CD4-positive, alpha-beta T cell treated with Interleukin-17A for 1 hour (primary cell): ENCODE measurements at places on chromosomes 6 and 20.

DNA sequence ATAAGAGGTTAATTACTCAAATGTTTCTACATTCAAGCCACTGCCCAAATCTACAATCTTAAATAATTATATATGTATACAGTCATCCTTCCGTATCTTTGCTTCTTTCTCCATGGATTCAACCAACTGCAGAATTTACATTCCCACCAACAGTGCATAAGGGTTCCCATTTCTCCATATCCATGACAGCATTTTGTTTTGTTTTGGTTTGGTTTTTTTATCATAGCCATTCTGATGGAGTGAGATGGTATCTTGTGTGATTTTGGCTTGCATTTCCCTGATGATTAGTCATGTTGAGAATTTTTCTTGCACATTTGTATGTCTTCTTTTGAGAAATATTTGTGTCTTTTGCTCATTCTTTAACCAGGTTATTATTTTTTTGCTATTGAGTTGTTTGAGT, 198.5 kb downstream of the C6orf118 start:
- DNase-seq, result no peak

DNA sequence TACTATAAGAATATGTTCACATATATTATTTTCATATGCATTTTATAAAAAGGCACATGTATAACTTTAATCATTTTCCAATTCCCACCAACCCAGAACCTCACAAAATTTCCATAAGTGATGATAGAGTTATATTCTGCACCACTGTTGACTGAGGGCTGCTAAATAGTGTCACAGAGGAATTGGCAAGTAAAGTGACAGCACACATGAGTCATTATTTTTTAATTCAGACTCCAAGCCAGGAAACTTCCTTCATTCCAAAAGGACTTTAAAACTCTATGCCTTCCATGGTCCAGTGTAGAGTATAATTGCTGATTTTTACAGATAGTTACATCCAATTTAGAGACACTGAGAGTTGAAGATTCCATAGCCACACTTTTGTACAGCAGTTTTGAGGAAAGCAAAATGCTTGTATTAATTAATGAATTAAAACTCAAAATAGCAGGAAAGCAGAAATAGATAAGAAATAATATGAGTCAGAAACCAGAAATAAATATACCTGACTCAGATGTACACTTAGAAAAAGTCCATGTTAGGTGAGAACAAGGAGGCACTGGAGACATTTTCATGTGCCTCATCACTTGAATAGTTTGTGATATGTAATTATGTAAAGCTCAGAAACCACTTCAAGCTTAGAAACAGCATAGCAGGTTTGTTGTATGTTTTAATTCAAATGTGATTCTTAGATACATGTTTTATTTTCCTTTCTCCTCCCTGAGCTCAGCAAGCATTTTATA, 425.2 kb upstream of the OPRM1 start:
- no peak for DNase-seq

DNA sequence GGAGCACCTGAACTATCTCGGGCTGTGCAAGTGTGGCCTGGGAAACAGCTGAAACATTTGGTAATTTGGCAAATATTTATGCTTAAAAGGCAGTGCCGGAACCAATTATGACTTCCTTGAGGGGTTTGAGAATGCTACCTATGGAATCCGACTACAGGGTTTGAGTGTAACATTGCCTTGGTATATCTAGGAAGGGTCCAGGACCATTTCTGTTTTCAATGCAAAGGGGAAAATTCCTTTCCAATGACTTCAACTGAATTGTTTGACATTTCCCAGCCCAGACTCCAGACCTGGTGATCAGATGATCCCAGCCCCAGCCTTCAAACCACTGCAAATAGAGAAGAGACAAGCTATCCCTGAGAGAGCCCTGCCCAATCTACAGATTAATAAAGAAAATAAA, 4.6 kb upstream of the PPP1R3G start:
- DNase-seq, result no peak

DNA sequence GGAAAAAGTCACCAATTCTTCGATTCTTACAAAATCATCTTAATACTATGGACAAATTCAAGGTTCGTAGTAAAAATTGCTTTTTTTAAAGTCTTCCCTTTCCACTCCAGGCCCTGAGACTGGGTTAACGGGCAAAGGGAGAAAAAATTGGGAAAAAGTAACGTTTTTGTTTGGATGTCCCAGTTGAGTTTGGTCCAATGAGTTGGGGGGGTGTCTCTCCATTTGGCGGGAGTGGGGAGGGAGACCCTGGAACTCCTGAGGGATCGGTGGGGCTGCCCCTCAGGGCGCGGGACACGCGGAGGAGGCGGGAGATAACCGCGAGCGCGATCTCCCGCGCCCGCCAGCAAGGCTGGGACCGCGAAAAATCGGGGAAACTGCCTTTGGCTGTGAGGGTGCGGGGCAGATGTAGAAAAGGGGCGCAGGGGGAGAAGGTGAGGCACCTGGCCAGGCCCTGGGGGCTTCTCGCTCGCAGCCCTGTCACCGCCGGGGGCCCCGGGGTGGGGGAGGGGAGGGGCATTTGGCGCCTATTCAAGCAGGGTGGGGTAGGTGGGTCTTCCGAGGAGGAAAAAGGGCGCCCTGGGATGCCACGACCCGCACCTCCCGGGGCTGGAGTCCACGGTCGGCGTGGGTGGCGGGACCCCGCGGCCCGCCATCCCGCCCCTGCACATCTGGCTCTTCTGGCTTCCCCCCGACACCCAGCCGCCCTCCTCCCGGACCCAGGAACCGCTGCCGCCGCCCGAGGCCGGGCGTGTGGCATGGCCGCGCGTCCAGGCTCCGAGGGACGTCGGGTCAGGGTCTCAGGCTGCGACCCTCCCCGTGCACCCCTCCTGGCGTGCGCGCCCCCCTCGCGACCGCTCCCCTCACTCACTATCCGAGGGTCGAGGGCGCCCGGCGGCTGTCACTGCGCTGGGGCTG, 595 bp downstream of the FBXO5 start:
- DNase-seq, result no peak

DNA sequence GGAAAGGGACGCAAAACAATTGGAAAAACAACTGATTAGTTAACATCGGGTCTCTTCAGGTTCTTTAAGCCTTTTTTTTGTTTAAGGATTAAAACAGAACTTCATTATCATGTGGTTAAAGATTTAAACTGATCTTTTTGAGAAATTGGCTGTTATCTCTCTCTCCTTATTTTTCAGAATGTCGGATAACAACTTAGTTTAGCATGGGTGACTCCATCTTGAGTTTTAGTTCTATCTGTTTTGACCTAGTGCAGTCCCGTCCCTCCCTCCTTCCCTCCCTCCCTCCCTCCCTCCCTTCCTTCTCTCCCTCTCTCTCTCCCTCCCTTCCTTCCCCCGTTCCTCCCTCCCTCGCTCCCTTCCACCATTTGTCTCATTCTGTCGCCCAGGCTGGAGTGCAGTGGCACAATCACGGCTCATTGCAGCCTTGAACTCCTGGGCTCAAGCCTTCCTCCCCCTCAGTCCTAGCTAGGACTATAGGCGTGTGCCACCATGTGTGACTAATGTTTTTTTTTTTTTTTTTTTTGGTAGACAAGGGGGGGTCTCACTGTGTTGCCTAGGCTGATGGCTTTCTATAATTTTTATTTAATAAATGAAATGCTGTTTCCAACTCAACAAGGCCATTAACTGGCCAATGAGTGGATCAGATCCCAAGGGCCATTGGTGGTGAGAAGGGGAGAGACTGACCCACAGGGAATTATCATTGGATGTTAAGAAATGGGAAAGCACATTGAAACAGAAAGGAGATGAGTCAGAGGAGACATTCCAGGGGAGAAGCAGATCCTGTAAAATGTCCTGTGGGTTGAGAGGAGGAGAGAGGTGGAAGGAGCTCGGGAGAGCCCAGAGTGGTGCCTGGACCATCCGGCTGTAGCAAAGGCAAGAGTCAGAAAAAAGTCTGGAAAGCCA, 13.6 kb downstream of the BAK1 start:
- DNase-seq, result no peak

GRCh38 chr6:161003336-161003735, 11.8 kb downstream of the MAP3K4 start:
- no peak for DNase-seq

DNA sequence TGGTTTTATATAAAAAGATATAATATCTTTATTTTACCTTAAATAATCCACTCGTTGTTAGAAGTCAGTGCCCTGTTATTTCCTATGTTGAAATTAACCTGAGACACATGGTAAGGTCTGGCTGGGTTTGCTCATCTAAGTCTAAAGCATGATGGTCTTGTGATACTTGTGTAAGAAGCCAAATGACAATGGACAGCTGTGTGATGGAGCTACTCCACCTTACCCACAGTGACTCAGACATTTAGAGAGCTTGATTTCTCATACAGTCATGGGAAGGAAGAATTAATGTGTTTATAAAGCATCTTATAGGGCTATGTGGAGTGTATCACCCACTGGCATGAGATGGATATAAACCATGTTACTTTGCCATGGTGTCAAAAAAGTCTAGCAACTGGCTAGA, 11.7 kb downstream of the CTCFL start:
- DNase-seq, result no peak

DNA sequence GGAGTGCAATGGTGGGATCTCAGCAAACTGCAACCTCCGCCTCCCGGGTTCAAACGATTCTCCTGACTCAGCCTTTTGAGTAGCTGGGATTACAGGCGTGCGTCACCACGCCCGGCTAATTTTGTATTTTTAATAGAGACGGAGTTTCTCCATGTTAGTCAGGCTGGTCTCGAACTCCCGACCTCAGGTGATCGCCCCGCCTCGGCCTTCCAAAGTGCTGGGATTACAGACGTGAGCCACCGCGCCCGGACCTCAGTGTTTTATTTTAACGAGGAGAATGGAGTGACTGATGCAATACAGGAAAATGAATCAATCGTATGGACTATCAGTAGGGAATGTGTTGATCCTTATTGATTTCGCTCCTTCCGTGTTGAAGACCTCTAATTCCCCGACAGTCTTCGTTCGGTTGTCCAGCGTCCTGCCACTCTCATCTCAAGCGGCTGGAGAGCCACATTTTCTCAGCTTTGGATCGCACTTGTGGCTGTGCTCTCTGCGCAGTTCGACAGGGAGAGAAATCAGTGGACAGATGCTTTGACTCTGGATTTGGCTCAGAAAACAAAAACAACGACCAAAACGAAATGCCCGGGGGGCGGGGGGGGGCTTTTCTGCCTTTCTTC, 166.2 kb downstream of the TRIM27 start:
- no peak for DNase-seq
